Amniotic stem cell (primary cell): ENCODE measurements at places on chromosomes 6 and 20.

DNA sequence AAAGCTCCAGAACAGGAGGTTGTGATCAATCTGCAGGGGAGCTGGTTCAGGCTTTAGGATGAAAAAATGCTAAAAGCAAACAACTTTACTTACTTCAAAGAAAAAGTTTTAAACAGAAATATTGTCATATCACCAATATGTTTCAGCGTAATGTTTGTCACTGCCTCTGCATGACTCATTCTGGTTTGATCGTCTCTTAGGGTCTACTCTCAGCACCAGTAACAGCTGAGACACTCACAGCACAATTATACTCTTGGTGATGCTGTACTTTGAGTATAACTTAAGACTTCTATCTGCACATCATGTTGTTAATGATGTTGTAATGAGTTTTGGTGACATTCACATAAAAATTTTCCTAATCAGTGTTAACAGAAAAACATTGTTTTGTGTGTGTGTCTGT, 665.4 kb downstream of the EPM2A start:
- DNase-seq = no peak

GRCh38 chr20:38134427-38135270, 30.4 kb downstream of the TGM2 start:
- peak; percentile 68 for DNase-seq

DNA sequence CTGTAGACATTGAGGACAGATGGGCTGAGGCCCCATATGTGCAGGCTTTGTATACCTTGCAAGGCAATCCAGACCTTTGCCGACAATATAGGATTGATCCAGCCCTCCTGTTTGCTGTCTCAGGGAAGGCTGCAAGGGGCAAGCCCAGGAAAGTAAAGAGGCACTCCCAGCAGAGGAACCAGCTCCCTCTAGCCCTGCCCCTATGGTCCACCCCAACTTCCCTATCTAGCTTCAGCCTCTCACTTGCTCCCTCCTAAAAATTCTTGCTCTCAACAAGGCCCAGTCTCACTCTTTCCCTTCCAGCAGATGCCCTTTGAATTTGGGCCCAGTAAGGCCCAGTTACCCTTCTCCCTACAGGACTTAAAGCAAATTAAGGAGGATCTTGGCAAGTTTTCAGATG, 92.6 kb downstream of the JARID2 start:
- no peak for DNase-seq

- DNase-seq = no peak
Measured at GRCh38 chr20:51480507-51481270, 61.8 kb downstream of the NFATC2 start.

- DNase-seq = no peak
Measured at GRCh38 chr20:24918579-24919566, 30.2 kb upstream of the CST7 start.

DNA sequence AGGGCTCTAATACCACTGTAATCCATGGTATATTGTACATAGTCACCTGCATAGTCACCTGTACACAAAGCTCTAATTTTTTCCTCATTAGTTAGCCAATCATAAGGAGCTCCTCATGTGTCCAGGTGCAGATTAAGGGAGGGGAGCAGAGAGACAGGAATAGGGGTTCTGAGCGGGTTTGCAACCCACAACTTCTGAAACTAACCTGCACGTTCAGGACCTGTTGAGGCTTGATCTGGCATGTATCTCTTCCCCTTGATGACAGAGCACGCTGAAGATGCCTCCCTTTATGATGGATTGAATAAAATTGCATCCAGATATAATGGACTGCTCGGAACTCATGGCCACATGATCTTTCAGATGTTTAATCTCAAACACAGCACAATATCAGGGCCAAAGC, 179.4 kb upstream of the PRND start:
- DNase-seq = no peak

- DNase-seq = no peak
Measured at GRCh38 chr6:158268361-158269147, 43.7 kb upstream of the TULP4 start.

GRCh38 chr6:7431313-7431673, 41.7 kb downstream of the RIOK1 start:
- no peak for DNase-seq

DNA sequence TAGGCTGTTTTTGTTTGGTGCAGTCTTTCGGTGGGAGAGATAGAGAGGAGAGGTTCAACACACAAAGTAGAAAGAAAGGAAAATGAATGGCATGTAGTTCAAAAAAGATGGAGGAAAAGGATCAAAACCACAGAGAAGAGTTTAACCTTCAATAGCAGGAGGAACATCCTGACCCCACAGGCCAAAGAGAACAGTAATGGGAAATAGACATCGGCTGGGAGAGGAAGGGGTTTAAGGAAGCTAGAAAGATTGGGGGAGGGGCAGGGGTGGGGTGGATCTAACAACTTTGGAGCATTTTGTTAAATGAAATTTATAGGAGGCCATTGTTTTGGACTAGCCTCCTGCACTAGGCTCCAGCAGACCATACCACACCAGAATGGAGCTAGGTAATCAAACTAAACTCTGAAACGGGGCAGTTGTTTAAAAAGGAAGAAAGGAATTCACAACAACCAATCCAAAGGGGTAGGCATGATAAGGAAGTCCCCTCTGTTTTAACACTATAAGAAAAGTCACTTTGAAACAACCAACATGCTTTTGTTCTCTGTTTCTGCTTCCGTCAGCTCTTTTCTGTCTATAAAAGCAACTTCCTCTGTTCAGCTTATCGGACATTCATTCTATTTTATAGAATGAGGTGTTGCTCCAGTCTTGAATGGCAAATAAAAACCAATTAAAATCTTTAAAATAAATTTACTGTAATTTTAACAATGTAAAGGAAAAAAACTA, 82.6 kb downstream of the EPB41L2 start:
- no peak for DNase-seq

DNA sequence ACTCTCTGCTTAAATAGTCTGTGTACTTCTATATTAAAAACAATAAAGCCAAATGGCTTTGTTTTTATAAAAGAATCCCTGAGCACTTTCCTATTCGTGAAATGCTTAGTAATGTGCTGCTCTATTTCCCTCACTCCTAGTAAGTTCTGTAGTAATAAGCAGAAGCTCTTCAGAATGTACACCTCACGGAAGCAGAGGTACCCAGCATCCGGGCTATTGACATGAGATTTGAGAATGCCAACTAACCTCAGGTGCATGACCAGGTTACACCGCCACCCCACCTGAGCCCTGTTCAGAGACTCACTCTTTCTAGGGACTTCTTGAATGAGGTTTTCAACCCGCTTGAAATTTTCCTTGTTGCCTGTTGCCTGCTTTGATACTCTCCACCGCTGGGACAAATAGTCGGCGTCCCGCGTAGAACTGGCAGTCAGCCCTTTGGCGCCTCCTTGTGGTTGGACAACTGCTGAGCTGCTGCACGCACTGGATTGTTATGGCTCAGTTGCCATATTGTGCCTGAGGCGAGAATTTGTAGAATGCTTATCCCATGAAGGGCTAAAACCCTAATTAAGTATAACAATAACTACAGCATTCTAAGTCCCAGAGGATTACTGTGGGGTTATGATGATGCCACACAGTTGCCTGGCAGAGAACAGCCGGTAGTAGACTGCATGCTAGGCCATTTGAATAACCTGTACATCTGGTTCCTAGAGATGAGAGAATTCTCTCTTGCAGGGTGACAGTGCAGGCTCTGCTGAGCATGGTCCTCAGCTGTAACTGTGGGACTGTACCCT, 95.4 kb downstream of the KHDC1L start:
- peak; percentile 75 for DNase-seq

GRCh38 chr6:54291738-54292137, 16.5 kb upstream of the TINAG start:
- no peak for DNase-seq

- DNase-seq = no peak
Measured at GRCh38 chr6:118933855-118934460, 1.0 kb downstream of the MCM9 start.

GRCh38 chr6:116398316-116399010, 27.7 kb downstream of the DSE start:
- DNase-seq = no peak

GRCh38 chr6:54244430-54244829, 63.8 kb upstream of the TINAG start:
- DNase-seq = no peak

GRCh38 chr6:105791179-105791578, 295.0 kb upstream of the PRDM1 start:
- DNase-seq = no peak

DNA sequence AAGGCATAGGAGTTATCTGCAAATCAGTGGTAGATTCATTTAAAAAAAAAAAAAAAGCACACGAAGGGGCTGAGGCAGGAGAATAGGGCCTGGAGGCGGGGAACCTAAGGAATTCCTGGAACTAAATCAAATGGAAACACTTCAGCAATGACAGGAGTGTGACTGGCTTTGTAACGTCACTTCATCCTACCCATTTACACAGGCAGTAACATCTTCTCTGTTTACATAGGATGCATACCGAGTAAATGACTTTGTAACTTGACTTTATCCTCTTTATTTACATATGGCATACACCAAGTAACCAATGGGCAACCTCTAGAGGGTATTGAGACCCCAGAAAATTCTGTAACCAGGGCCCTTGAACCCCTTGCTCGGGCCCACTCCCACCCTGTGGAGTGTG, 56.4 kb upstream of the IYD start:
- no peak for DNase-seq

DNA sequence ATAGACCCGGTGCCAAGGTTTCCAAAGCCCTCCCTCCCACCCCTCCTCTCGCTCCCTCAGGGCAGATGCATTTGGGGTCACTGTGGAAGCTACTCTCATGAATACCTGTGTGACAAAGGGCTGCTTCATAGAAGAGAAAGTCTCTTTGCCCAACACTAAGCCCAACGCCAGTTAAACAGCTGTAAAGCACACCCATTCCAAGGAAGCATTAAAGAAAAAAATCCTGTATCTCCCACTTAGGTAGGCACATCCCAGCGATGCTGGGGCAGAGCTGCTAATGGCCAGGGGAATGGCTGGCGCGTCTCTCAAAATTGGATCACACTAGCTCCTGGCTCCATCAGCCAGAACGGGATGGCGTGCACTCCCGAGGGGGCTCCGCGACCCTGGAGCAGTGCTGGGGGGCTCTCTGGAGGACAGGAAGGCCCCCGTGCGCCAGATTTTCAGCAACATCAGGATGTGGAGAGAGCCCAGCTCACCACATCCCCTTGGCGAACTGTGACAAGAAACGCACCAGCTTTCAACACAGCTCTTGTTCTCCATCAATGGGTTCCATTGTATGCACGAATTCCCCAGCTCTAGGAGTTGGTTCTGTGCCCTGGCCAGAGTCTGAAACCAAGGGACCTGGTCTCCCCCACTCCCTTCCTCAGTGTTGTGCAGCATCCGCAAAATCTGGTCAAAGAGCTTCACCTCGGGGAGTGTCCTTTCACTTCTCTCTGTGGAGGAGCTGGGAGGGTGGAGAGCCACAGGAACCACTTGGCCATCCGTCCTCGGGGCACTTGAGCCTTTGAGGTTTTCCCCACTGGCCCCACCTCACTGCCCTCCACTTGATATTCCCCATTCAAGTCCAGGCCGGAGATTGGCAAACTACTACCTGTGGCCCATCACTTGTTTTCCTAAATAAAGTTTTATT, 74.1 kb downstream of the TFAP2C start:
- DNase-seq = no peak

DNA sequence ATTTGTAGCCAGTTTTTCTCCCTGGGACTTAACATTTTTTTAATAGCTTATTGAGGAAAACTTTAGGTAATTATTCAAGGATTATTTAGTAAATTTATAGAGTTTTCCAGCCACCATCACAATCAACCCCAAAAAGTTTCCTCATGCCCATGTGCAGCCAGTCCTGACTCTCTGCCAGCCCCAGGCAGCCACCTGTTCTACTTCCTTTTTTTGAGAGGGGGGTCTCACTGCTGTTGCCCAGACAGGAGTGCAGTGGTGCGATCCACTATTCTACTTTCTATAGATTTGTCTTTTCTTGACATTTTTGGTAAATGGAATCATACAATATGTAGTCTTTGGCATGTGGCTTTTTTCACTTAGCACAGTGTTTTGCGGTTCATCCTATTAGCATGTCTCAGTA, 200.1 kb downstream of the FARS2 start:
- DNase-seq = no peak

DNA sequence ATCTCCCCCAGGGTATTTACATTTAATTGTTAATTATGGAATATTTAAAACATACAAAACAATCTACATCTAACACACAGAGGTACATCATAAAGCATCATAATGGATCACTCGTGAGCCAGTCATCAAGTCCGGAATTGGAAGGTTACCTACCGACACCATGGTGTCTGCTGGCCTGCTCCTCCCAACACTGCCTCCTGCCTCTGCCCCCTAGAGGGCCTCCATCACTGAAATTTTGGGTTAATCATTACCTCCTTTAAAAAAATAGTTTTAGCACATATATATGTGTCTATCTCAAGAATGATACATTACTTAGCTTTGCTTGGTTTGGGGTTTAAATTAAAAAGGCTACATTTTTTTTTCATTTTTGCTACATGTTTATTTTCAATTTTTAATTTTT, 114.6 kb upstream of the PDE10A start:
- no peak for DNase-seq

DNA sequence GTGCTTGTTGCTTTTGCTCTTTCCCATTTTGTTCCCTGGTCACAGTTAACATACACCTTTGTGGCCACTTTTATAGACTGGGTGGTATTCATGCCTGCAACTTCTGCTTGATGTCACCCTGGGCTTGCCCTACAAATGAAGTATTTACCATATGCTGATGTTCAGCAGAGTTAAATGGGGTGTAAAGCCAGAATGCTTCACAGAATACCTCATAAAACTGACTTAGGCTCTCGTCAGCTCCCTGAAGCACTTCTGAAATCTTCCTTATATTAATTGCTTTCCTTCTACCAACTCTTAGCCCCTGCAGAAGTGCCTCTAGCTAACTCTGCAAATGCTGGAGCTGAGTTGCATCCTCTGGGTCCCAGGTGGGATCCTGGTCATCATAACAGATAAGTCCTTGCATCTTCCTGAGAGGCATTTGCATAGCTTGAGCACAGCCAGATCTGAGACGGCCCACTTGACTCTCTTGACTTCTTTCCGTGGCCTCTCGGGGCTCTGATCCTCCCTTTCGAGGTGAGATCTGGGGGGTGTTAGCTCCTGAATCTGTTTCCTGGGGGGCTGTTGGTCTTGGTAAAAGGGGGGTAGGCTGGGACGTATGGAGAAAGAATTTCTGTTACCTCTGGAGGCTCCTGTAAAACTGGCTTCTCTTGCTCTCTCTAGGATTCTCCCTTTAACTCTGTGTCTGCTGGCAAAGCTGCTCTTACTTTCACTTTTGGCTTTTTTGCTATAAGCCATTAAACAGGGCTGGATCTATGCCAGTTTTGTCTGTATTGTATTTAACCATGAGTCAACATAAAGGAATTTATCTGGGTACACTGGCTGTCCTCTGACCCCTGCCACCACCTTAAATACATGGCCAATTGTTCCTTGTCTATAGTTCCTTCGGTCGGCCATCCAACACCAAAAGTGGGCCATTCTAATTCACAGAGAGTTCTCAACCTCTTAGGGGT, 223.0 kb upstream of the SYNCRIP start:
- peak; percentile 17 for DNase-seq
